Right lung (tissue), 10 donors: ENCODE measurements at places on chromosomes 4 and X. TPM values are rescaled to one million over a fixed set of nuclear protein-coding genes. Genes with fewer than 3 reads are reported as not detected.

- no peak for DNase-seq
Measured at GRCh38 chr4:30825008-30825770, 105.0 kb downstream of the PCDH7 start.

DNA sequence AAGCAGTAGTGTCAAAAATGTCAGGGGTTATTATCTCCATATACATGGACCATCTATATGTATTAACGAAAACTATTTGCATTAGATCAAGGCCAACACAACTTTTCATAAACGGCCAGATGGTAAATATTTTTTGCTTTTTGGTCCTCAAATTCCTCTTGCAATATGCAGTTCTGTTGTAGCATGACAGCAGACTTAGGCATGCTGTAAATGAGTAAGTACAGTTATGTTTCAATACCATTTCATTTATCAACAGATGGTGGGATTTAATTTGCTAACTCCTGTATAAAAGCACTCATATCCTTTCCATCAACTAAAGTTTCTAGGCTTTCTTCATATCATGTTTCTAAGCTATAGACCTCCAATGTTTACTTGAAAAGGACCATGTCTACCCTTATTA lies 208.1 kb downstream of the ANKRD50 start:
- no peak for DNase-seq

GRCh38 chr4:107721436-107722100 lies 1.5 kb upstream of the PAPSS1 start:
- DNase-seq, result no peak

GRCh38 chr4:156177941-156178340 lies 224.3 kb upstream of the CTSO start:
- no peak for DNase-seq

GRCh38 chrX:123450222-123450621 lies 266.1 kb downstream of the GRIA3 start:
- no peak for DNase-seq

DNA sequence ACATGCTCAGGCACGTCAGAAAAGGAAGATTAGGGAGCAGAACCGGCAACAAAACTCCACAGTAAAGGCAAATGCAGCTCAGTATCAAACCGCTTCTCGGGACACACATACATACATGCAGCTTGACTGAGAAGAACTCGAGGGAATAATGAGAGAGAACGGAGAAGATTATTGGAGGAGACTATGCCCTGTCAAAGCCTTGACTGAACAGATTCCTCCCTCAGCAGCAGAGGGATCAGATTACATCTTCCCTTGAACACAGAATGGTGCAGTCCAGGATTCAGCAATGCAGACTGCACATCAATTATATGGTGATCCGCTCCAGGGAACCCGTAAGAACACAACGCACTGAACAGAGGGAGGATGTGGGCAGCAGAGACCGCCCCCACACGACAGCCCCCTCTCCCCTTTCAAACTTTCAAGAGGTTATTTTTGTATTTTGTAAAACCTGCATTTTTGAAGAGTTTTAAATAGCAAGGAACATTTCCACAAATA lies 183.2 kb downstream of the FBXW7 start:
- peak; percentile 91 for DNase-seq

DNA sequence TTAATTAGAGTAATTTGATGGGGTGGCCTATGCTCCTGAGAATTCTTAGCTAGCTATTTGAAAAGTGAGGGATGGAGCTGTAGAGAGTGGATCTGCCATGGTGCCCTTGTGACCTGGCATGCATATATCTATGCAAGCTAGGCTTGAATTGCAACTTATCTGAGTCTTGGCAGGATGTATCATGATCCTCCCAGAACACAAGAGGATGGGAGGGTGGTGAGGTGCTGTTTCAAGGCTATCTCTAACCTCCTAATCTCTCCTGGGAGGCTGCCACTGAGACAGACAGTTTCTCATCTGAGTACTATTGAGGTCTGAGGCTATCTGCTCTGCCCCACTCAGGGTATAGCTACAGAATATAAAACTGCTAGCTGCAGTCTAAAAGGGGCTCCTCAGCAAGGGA lies 56.6 kb downstream of the BRCC3 start:
- no peak for DNase-seq

- DNase-seq, result peak; percentile 59
Measured at GRCh38 chrX:118495061-118495921, at the start of gene DOCK11. Gene DOCK11 (plus strand): TSS chrX:118495815. CDS start chrX:118495972, 157 bp downstream.

DNA sequence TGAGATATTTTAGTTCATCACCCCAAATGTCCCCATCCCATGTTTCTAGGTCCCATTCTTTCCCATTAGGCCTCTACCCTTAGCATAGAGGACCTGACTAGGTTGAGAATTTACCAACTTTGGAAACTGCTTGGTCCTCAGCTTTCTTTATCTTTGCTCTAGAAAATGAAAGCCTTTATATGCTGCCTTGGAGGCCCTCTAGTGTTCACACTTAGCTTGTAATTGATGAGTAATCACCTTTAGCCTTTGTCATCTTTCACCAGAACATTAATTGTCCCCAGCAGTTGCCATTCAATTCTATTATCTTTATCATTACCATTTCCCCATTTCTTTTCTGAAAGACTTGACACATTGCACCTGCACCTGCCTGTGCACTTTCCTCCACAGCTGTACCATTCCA lies 589.2 kb upstream of the NR3C2 start:
- no peak for DNase-seq

GRCh38 chr4:16289897-16290554 lies 63.8 kb upstream of the TAPT1 start:
- peak; percentile 45 for DNase-seq

DNA sequence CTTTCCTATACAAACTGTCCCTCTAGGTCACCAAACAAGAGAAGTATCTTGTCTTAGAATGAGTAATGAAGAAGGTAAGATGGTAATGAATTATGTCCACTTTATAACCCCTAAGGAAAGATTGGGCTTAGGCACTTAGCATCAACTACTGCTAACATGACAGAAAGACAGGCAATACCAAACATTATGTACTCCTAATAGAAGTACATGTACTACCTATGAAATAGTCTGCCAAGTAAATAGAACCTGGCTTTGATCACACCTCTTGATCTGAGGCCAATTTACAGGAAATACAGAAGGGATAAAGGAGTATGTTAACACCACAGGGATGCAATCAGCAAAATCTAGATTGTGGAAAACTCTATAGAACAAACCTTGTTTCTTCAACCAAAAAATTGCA lies 14.1 kb upstream of the PCYT1B start:
- DNase-seq, result no peak

- no peak for DNase-seq
Measured at GRCh38 chr4:10285028-10285427, 168.4 kb upstream of the WDR1 start.

DNA sequence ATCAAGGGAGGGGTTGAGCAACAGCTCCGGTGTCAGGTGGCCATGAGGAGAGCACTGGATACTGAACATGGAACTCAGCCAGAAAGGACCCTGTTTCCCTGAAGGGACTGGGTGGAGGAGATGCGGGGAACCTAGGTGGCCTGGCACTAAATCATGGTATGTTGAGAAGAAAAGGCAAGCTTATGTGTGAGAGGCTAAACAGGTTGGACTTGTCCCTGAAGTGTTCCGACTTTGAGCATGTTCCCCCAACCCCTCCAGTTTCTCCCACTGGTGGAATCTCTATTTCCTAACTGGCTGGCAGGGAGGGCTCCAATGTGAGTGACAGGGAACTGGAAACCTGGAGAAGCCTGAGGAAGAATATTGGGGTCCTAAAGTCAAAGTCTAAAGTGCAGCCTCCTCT lies 69.5 kb downstream of the PLAC1 start:
- DNase-seq, result no peak

DNA sequence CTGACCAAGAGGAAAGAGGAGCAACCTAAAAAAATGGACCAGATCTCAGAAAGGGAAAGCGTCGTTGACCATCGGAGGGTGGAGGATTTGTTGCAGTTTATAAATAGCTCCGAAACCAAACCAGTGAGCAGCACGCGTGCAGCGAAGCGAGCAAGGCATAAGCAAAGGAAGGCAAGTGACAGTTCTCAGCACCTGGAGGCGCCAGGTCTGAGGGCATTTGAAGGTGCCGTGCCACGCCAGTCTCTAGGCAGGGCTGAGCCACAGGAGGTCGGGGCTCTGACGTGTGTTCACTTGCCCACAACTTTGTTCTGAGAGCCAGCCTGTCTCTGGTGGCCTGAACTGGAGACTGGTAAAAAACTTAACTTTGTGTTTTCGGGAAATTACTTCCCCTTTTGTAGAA lies 59.7 kb downstream of the TNIP2 start:
- DNase-seq, result no peak

GRCh38 chr4:162985131-162985530 lies 181.6 kb downstream of the NAF1 start:
- DNase-seq, result no peak

- DNase-seq, result no peak
Measured at GRCh38 chrX:17591741-17592110, 145.6 kb upstream of the SCML1 start.

GRCh38 chr4:147480891-147481576 lies at the start of gene EDNRA:
Gene EDNRA (plus strand): TSS chr4:147481097. CDS start chr4:147485682, 4,585 bp downstream.
- no peak for DNase-seq

DNA sequence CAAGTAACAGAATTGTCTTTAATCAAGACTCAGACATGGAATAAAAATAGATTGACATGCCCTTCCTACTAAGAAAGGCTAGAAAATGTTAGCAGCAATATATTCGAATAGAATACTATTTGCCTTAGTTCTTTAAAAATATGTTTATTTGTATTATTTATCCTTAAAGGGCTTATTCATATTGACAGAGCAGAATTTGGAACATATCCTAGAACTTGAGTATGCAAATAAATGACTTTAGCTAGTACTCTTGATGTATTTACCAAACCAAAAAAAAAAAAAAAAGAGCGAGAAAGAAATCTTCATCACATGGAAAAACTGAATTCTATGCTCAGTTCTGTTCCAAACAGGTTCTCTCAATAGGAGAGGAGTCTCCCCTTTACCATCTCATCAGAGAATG lies 68.9 kb upstream of the PPARGC1A start:
- DNase-seq, result no peak

- DNase-seq, result no peak
Measured at GRCh38 chr4:128837679-128838078, 28.2 kb downstream of the JADE1 start.

DNA sequence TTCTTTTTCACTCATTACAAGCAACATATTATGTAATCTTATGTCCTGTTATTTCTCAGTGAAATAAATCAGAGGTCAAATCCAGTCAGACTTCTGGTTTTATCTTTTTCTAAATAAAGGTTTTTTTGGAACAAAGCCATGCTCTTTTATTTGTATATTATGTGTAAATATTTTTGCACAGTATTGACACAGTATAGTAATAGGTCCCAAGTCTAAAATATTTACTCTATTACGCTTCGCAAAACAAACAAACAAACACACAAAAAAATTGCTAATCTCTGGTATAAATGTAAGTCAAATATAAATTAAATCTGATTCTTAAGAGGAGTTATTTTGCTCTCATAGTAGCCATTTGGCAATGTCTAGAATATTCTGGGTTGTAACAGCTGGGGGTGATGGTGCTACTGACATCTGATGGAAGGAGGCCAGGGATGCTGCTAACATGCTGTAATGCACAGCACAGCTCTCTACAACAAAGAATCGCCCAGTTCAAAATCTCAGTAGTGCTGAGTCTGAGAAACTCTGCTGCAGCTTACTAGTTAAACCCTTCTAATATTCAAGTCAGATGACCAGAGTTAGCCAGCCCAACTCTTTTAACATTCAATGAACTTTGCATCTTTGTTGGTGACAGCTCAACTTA lies 602.1 kb downstream of the RAB28 start:
- DNase-seq, result peak; percentile 58

DNA sequence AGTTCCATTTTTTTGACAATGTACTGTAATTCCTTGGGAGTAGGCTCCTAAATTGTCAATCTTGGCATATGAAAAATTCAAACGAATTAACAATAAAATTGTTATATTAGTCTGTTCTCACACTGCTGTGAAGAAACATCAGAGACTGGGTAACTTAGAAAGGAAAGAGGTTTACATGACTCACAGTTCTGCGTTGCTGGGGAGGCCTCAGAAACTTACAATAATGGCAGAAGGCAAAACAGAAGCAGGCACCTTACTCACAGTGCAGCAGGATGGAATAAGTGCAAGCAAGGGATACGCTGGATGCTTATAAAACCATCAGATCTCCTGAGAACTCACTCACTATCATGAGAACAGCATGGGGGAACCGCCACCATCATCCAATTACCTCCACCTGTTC lies 246.4 kb upstream of the TRAM1L1 start:
- DNase-seq, result no peak

- no peak for DNase-seq
Measured at GRCh38 chrX:11188664-11189063, 77.5 kb downstream of the HCCS start.

DNA sequence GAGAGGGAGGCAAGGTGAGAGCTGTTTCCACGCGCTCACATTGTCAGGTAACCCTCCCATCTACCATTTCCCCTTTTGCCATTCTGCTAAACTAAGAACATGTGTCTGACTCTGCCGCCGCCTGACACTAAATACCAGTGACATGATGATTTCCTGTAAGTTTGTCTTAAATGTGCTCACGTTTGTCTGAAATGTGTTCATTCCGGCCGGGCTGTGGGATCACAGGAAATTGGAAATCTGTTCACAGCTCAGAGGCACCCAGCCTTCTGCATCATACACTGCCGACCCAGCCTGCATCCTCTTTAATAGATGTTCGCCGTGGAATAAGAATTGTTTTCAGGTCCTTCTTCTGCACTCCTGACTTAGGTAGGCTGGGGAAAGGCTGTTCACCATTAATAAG lies 336.2 kb upstream of the PPARGC1A start:
- DNase-seq, result no peak

- DNase-seq, result no peak
Measured at GRCh38 chr4:184237612-184238011, 19.9 kb upstream of the ENPP6 start.

GRCh38 chr4:81307991-81308390 lies 93.0 kb upstream of the PRKG2 start:
- DNase-seq, result no peak

The NSG1 gene
- polyA plus RNA-seq, result 63.0 TPM

The PI4K2B gene
- polyA plus RNA-seq, result 33.2 TPM

The PLAC1 gene
- polyA plus RNA-seq, result 0.33 TPM

The TMSB15A gene
- 55.7 TPM for polyA plus RNA-seq

The PAGE1 gene
- not detected for polyA plus RNA-seq

The GNRHR gene
- polyA plus RNA-seq, result 0.77 TPM
